ENCODE measurements at places on chromosomes 7 and 10.

DNA sequence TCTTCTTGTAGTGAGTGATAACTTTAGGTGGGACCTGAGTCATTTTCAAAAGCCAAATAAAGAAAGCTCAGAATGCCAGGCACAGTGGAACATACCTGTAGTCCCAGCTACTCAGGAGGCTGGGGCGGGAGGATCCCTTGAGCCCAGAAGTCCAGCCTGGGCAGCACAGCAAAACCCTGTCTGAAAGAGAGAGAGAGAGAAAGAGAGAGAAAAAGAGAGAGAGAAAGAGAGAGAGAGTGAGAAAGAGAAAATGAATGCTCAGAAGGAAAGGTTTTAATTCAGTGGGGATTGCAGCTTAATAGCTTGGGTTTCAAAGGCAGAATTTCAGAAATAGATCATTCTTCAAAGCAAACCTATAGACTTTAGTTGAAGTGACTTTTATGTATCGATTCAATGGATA lies 25.7 kb downstream of the GPNMB start:
- DNase-seq, result no peak

GRCh38 chr10:121975295-121976086 lies 474 bp upstream of the NSMCE4A start:
- no peak for DNase-seq

GRCh38 chr7:159115601-159116501 lies 28.8 kb downstream of the VIPR2 start:
- DNase-seq, result no peak

- no peak for DNase-seq
Measured at GRCh38 chr7:74063223-74063641, 20.4 kb upstream of the LIMK1 start.

DNA sequence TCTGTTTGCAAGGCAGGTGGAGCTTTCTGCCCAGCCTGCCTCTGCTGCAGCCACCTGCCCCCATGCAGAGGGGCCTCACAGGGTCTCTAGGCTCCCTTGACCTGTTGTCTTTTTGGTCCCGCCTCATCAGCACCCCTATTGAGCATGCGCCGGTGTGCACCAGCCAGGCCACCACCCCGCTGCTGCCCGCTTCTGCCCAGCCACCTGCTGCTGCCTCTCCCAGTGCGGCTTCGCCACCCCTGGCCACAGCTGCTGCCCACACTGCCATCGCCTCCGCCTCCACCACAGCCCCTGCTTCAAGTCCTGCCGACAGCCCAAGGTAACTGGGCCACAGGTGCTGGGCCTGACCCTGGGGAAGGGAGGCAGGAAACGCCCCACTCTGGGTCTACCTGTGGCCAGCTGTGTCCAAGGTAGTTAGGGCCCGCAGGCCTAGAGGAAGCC lies 38.1 kb downstream of the LDB3 start:
- DNase-seq, result no peak

DNA sequence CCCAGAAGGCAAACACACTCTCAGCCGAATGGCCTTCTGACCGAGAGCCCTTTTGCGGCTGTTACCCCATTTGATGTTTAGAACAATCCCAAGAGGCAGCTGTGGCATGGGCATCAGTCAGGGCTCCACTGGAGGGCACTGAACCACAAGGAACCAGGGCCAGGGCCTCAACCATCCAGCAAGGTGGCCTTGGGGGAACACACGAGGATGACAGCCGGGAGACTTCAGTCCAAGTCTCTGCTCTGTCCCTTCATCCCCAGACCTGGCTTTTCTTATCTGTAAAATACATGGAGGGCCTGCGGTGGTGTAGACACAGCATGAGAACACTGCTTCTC lies 63.6 kb upstream of the INSIG1 start:
- DNase-seq, result no peak

DNA sequence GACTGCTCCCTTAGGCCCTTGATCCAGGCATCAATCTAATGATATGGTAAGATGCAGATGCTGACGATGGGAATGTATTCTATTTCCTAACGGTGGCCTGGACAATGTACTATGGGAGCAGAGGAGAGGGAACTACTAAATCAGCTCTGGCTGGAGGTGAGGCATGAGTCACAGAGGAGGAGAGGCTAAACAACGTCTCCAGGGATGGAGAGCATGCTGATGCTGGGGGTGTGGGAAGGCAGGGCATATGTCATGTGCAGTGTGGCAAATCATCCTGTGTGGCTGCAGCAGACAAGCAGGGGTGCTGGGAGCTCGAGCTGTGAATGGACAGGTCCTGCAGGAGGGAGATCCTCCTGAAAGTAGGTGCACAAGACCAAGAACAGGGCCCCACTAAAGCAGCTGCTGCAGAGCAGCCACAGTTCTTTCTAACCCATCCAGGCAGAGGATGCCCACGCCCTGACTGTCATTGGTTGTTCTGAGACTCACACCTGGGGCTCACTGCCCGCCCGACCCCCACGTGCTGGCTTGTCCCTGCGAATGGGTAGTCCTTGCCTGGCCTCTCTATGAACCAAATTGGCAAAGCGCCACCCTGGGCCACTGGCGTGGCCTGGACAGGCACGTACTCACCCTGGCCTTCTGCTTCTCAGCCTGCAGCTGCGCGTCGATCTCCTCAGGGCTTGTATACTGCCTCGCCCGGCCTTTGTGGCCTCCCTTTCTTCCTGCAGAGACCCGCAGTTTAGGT lies 4.0 kb downstream of the PDAP1 start:
- no peak for DNase-seq

- DNase-seq, result no peak
Measured at GRCh38 chr7:69610374-69611084, 12.3 kb downstream of the AUTS2 start.

- no peak for DNase-seq
Measured at GRCh38 chr7:18491871-18492270, 3.7 kb upstream of the HDAC9 start.

DNA sequence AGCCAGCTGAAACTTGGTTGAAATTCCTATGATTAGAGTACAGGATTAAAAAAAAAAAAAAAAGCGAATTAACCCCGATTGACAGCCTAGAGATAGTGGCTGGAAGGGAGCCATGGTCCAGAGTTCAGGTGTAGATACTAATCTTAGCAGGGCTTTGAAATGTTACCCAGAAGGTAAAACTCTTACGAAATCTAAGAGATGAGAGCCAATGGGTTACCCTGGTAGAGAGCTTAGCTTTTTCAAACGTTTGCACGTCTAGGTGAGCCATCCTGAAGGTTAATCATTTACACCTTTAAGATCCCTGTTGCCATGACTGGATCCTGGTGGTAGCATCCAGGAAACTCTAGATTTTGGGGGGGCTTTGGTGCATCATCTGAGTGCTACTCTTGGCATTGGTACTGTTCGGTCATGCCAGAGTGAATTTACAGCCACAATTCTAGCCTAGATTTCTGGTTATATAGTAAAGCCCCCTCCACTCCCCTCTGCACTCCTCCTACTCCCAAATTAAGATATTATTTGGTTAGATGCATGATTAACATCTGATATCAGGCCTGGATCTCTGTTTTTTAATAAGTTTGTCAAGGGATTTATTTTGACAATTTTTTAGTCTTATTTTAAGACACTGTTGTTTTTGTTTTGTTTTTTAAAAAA lies 1.2 kb downstream of the AGFG2 start:
- no peak for DNase-seq

DNA sequence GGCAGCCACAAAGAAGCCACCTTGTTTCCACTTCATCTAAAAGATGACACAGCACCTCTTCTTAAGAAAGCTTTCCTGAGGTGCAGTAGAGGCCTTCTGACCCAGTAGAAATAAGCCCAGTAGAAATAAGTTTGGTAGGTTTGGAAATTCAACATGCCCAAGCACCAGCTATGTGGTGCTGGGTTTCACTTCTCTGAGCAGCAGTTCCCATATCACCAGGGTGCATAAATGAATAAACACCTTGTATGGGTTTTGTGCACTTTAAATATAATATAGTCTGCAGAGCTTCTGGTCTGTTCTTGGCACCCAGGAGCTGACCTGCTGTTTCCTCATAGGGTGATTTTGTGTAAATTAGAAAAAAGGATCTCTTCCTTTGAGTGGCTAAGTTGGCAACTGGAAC lies 492.4 kb upstream of the SORCS1 start:
- DNase-seq, result no peak

- DNase-seq, result peak; percentile 55
Measured at GRCh38 chr7:149147752-149148653, 750 bp downstream of the ZNF398 start.

GRCh38 chr7:48428091-48428684 lies 256.9 kb downstream of the ABCA13 start:
- no peak for DNase-seq

- DNase-seq, result no peak
Measured at GRCh38 chr7:11746591-11746990, 85.4 kb downstream of the THSD7A start.

DNA sequence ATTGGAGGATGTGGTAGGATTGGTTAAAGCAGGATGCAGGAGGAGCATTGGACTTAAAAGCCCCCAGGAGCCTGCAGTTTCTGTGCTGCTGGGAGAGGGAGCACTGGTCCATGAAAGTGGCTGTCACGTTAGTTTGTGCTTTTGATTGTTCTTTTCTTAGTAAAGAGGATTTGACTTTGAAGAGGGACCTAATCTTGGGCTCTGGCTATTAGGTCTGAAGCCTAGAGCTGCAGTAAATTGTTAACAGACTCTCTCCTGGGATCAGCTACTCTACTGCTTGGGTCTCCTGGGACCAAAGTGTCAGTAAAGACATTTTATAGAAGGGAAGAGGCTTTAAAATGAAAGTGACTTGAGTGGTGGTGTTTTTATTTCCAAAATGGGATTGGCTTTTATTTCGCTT lies 3.7 kb downstream of the ZFYVE27 start:
- DNase-seq, result no peak

GRCh38 chr10:47214520-47214919 lies 85.5 kb upstream of the GDF10 start:
- no peak for DNase-seq

GRCh38 chr7:130944997-130945396 lies 211.0 kb upstream of the KLF14 start:
- DNase-seq, result no peak

GRCh38 chr7:2151801-2152612 lies 80.7 kb downstream of the MAD1L1 start:
- no peak for DNase-seq

GRCh38 chr10:98312349-98312748 lies 44.4 kb upstream of the LOXL4 start:
- no peak for DNase-seq

DNA sequence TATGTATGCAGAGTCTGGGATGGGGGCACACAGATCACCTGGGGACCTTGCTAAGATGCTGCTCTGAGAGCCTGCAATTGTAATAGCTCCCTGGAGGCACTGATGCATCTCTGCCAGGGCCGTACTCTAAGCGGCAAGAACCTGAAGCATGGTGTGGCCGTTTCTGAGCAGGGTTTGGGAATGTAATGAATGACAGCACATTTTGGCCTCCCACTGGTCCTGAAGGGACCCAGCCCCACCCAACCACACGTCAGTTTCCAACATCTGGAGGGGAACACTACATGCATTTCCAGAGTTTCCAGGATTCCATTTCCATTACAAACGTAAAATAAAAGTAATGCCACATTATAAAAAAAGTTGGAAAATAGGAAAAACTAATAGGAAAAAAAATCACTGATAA lies 14.0 kb downstream of the ZCCHC24 start:
- DNase-seq, result no peak

DNA sequence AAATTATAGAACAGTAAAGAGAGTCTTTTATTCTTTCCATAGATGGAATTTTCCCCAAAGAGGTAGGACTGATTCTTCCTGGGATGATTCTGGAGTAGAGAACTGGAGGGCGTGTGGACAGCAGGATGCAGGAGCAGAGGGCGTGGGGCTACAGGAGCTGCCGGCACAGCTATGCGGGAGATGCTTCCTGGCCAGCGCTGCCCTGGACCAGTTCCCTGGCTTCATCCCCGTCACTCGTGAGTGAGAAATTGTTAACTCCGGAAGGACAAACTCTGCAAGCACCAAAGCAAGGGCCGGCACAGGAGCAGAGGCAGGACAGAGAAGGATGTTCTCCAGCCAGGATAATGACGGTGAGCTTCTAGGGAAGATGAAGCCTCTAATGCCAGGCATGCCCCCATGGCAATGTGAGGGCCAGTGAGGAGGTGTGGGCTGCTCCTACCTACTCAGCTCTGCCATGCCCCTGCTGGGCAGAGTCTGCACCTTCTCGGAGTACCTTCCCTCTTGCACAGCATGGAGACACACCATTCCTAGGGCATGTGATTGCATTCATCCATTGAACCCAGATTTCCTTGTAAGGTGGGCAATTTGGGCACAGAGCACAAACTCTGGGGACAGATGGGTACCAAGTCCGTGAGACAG lies 760.9 kb upstream of the IGFBP3 start:
- no peak for DNase-seq

DNA sequence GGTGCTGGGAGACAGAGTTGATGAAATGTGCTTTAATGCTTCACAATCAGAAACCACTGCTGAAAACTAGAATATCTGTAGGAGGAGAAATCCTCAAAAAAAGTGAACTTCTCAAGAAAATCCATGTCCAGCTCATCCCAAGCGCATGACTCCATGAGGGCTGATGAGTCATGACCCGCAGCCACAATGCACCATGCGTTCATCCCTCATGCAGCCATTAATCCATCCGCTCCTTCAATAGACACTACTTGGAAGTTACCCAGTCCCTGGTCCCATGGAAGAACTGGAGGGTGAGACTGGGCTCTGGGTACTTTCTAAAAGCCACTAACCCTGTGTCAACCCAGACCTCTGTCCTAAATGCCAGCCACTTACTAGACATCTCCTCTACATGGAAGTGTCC lies 24.4 kb downstream of the TMEM273 start:
- no peak for DNase-seq

DNA sequence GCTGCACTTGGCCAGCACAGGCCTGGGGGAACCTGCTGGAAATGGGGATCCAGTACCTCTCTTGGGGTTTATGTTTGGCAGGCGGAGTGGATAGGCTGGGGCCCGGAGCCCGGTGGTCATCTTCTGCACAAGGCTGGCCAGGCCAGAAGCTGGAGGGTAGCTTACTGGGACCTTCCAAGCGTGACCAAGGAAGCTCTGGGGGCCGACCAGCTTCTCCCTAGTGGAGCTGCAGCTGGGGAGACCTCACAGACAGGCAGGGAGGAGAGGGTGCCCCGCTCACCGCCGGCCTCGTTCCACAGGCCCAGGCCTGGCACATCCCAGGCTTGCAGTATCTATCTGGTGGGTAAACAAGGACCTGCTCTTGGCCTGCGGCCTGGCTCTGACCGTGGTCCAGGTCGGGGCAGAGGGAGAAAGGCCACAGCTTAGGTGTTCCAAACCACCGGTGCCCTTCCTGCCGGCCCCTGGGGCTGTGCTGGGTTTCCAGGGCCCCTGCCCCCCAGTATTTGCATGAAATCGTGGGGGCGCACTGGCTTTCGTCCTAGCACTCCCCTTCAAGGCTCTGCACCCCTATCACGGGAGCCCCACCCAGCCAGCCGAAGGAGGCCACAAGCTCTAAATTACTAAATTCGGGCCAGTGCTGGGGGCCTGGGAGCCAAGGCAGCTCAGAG lies 1.5 kb upstream of the ELFN1 start:
- no peak for DNase-seq

DNA sequence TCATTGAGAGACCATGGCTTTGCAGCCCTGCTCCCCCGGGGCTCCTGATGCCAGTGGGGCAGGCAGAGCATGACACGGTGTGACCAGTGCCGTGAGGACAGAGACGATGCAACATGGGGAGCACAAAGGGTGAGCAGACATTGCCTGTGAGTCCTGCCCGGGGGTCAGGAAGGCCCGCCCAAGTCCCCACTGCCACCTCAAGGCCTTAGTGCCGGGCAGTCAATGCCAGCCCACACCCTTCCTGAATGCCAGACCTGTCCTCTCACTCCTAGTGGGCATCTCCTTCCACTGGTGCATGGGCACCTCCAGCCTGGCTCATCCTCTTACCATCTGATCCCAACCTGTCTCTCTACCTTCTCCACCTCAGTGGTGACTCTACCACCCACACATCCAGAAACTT lies 157.9 kb upstream of the ZMIZ1 start:
- no peak for DNase-seq
